ENCODE measurements at places on chromosomes 3 and 15.

DNA sequence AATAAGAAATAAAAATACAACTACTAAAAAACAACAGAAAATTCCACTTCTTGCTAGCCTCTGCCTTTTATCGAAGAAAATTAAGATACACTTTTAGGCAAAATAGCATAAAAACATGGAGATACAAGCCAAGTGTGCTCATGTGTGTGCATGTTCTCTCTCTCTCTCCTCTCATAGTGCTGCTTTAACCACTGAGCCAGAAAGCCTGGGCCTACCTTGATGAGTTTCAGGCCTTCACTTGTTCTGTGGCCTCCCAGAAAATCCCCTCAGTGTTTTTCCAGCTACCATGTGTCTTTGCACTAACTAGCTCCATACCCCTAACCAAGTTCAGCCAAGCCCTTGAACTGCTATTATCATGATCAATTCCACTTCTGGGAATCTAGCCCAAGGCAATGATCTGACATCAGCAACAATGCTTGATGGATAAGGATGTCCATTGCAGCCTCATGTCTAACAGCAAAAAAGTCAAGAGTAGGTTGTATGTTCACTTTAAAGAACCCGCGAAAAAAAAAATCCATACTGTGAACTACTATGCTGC lies 18.1 kb downstream of the CYP11A1 start:
- DNase-seq: no peak

DNA sequence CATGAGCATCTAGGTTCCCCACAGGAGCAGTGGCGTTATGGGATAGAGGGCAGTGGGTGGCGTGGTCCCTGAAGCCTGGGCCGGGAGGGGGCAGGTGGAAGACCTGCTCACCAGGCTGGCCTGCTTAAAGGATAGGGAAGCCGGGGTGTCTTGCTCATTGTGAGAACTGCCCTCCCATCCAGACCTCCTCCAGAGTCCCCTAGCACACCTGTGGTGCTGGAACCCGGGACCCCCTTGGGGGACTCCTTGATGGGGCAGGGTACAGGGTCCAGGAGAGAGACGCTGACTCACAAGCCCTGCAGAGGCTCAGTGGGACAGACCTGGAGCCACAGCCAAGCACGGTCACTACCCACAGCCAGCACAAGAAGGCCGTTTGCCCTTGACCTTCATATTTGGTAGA lies 2.8 kb upstream of the RHCG start:
- no peak for DNase-seq

DNA sequence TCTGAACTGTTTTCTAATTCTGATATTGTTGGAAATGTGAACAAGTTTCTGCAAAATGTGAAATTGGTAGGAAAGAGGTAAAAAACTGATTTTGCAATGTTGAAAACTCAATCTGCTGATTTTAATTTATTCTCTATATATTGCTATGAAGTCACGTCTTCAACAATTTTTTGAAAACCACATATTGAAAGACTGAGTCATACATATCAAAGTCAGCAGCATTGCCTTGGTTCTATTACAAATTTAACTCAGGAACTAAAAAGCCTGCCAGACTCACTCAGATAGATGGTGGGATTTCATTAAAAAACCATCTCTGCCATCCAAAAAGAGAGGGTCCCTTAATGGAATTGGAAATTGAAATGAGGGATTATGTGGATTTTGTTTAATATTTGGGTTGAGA lies 351.4 kb downstream of the CNTN3 start:
- DNase-seq: no peak

GRCh38 chr3:158696618-158697017 lies 24.2 kb upstream of the LXN start:
- DNase-seq: no peak

- DNase-seq: no peak
Measured at GRCh38 chr3:12902181-12902999, 61.0 kb upstream of the RPL32 start.

GRCh38 chr3:45955017-45955647 lies 11.9 kb downstream of the CXCR6 start:
- DNase-seq: no peak

DNA sequence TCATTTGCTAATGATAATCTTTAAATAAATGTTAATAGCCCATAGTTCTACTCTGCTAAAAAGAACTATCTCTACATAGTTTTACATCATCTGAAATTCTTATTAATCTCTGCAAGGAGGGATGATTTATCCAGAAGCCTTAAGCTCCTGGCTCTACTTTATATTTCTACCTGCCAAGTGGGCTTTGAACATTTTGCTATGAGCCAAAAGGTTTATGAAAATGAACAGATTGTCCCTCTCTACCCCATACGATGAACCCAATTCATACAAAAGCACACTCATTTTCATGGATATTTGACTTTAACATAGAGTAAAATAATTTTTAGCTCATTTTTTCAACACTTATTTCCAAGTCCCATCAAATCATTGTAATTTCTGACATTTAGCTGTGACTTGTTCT lies 611.0 kb downstream of the NSUN3 start:
- no peak for DNase-seq

GRCh38 chr3:10653241-10653640 lies 147.9 kb upstream of the ATP2B2 start:
- no peak for DNase-seq

DNA sequence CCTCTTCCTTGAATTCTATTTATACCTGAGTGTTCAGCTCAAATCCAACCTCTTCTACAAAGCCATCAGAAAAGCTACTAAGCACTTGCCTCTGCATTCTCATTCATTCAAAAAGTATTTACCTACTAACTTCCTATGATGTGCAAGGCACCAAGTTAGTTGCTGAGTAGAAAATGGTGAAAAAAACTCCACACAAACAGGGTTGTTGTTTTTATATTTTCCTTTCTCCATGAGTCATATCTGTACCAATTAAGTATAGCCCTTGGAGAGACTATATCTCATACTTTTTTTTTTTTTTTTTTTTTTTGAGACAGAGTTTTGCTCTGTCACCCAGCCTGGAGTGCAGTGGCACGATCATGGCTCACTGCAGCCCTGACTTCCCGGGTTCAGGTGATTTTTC lies 67.7 kb downstream of the IGF2BP2 start:
- no peak for DNase-seq

- peak; percentile 66 for DNase-seq
Measured at GRCh38 chr15:28021281-28022039, 77.7 kb downstream of the OCA2 start.

DNA sequence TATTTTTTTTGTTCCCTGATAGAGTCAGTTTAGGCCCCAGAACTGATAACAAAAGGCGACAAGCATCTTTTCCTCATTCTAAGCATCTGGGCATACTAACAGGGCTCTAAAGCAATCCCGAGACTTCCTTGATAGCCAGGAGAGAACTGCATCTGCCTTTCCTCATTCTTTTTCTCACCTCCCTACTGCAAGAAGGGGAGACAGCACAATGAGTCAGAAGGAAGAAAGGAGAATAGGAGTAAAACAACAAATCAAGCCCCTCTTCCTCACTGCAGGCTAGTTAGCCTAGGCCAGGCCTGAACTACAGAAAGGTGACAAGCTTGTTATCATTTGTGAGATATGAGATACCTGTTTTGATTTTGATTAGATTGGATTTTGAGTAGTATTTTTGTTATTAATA lies 97.9 kb downstream of the NAALADL2 start:
- DNase-seq: no peak

- no peak for DNase-seq
Measured at GRCh38 chr15:37105889-37106288, 5.5 kb upstream of the MEIS2 start.

DNA sequence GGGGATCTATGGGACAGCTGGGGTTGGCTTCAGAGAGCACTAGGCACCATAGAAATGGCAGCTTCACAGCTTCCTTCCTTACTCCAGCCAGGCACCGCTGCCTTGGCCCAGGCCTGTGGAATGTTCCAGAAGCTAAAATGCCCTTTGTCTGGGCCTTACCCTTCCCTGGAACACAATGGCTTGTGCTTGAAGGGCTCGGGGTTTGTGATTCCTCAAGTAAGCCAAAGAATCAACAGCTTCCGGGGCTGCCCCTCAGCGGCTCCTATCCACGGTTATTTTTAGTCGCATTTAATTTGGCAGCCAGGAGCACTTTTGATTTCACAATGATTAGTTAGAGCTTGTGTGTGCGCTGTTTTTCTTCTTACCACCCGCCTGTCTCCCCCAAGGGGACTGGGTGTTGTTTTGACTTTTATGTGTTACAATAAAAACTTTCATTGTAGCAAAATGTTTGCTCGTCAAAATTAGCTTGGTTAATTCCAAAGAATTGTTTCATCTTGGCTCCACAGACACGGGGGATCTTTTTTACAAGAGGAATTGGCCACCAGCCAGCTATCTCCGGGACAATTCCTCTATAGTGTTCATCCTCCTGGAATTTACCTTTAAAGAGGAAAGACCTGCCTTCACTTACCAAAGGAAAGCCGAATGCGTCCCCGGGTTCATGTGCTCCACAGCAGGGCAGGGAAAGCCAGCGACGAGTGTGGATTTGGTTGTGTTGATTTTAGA lies 73.8 kb downstream of the TLE3 start:
- no peak for DNase-seq

DNA sequence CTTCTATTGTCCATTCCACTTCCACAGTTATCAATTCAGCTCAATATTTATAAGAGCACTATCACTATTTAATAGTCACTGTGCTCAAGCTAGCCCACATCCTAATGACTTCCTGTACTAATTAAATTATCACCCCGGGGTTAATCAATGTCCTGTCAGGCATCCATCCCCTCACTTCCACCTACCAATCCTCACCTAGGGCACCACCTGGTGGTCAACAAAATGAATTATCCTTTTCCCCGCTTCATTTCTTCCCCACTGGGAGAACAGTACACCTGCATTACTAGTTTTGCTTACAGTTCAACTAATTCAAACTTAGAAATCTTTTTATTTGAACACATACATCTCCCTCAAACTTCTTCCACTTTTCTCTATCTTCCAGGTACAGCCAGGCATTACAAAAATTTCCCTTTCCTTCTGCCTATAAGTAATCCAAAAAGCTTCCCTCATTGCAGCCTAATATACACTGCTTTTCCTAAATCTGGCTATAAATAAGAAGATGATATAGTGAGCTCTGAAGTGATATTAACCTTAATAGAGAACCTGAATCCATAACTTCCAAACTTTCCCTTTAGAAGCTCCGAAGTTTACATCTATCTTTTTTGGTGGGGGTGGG lies 68.5 kb downstream of the TMCC1 start:
- DNase-seq: peak; percentile 4

GRCh38 chr15:39555885-39556284 lies 25.0 kb upstream of the THBS1 start:
- no peak for DNase-seq

- no peak for DNase-seq
Measured at GRCh38 chr3:191303596-191303995, 25.6 kb upstream of the CCDC50 start.

Measured in nucleus accumbens (tissue), 56 donors.